ENCODE measurements at places on chromosomes 1 and 21.

- no peak for DNase-seq
Measured at GRCh38 chr1:201049248-201049831, 25.8 kb upstream of the KIF21B start.

DNA sequence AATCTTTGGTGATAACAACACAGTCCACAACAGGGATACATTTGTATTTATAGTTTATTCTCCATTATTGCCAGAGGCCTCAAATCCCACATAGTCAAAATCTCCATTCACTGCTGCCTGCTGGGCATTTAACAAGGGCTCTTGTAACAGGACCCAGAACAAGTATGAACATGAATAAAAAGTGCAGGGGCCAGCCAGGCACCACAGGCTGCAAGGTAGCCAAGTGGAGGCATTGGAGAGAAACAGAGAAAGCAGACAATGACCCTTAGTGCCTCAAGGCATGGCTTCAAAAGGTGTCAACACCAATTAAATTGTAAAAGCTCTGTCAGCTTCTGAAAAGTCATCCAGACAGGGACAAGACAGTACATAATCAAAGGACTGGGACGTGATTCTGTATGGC lies 116.8 kb downstream of the ATP6V1G3 start:
- DNase-seq = no peak

DNA sequence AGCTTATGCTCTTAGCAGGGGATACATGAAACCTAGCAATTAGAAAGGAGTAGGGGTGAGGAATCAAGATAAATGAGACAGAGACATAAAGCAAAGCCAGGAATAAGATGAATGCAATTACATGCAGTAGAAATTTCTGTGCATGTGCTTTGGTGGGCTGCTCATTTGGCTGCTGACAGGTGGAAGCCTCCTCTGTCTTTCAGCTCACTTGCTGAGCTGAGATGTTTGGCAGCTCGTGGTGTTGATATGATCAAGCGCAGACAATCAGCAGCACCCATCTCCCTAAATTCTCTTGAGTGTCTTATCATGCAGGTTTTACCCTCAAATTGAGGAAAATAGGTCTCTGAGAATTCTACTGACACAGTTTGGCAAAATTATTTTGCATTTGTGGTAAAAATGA lies 108.3 kb upstream of the CD34 start:
- no peak for DNase-seq

GRCh38 chr1:246216906-246217305 lies 290.2 kb downstream of the SMYD3 start:
- DNase-seq = no peak

- no peak for DNase-seq
Measured at GRCh38 chr1:211695135-211695816, 19.9 kb upstream of the NEK2 start.

GRCh38 chr1:44031252-44032169 lies at the start of gene SLC6A9:
SLC6A9 (minus strand) TSS chr1:44031462; CDS start chr1:44024277, 7,185 bp downstream.
- DNase-seq = peak; percentile 40

- DNase-seq = no peak
Measured at GRCh38 chr1:176950736-176951324, 213.7 kb downstream of the ASTN1 start.

GRCh38 chr1:100926240-100926639 lies 30.4 kb downstream of the SLC30A7 start:
- DNase-seq = no peak

GRCh38 chr1:168180148-168180524 lies 1.4 kb downstream of the TIPRL start:
- no peak for DNase-seq

DNA sequence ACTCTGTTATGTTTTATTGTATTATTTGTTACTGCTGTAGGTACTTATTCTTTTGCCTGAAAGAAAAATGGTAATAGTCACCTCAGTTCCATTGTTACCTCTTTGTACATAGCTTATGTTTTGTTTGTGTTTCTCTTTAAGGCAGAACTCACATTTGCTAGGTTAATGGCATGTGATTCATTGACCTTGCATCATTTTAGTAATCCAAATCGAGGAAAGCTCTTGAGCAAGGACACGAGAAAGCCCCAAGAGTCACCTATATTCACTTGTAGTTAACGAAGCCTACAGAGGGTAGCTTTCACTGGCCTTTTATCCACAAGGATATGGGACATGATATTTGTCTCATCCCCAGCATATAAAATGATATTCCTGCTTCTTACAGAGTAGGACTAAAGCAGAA lies 1765.2 kb downstream of the NCAM2 start:
- DNase-seq = no peak

DNA sequence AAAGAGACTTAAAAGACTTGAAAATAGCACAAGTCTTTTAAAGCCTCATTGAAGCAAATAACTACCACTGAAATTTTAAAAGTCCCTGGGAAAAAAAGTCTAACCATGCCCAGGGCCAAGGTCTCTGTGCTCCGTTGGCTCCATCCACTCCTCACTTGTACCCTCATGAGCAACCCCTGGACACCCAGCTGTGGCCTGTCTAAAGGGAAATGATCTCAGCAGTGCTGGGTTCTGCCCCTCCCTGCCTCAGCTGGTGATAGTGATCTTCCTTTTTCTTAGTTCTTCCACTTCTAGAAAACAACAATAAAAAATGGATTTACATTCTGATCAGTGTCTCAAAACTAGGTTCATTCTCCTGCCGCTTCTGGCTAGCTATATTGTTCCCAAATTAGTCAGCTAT lies 423.5 kb upstream of the ADAMTS5 start:
- DNase-seq = no peak

DNA sequence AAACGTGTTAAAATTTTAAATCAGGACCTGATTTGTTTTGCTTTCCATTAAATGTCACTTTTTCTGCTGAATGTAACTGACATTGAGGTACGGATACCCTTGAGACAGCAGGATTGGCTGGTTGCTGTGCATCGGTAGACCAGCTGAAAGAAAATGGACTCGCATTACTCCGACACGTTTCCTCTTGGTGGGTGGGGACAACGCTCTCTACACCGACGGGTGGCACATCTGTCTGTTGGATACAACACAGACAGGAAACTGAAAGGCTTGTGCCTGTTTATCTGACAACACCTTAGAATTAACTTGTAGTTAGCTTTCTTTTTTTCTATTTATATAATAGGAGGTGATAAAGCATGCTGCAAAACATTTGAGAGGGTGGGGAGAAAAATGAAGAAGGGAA lies 19.4 kb downstream of the PRPF38A start:
- peak; percentile 43 for DNase-seq

GRCh38 chr1:15323989-15324868 lies 77.2 kb downstream of the FHAD1 start:
- DNase-seq = no peak

DNA sequence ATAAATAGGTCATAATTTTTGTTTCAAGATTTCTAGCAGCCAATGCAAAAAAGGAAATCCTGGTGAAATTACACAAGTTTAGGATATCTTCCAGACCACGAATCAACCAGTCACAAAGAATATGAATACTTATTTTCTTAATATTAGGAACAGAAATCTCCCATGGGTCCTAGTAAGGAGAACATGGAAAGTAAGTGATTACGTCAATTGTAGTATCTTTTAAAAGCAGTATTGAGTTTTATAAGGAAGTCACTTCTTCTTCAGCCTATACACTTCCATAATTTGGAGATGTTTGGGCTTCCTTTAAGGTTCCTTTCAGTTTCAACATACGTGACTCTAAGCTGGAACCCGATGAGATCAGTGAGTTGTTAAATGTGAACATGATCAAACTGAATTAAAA lies 534.5 kb downstream of the USP25 start:
- DNase-seq = no peak

- no peak for DNase-seq
Measured at GRCh38 chr1:213596729-213597128, 391.0 kb upstream of the PROX1 start.

DNA sequence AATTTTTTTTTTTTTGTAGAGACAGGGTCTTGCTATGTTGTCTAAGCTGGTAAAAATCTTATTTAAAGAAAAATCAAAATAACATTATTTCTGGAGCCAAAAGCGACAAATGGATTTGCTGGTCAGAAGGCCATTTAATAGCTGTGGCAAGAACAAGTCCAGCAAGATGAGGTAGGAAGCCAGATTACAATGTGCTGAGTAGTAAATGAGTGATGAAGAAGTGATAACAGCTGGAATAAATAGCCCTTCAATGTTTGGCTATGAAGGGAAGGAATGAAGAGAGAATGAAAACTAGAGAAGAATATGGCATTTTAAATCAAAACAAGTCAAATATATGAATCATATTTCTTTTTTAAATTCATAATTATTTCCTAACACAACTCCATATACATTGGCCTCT lies 34.5 kb downstream of the SYDE2 start:
- DNase-seq = no peak

GRCh38 chr1:172277275-172277674 lies 143.2 kb upstream of the C1orf105 start:
- DNase-seq = no peak

GRCh38 chr1:242023805-242024204 lies 24.9 kb upstream of the MAP1LC3C start:
- DNase-seq = no peak

DNA sequence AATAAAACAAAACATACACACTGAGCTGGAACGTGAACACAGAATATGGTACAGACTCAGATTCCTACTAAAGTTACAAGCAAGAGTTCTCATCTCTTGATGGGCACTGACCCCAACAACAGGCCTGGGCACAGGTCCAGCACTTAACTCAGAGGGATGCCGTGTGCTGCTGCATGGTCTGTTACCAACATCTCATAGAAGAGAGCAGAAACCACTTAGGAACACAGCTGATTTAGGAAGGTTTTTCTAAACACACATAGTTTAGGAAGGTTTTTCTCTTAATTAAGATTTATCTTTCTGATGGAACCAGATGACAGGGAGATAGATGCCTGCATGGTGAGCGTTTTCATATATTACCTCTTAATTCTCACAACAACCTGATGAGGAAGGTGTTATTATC lies 1.5 kb downstream of the GCLM start:
- DNase-seq = no peak

- no peak for DNase-seq
Measured at GRCh38 chr21:16908077-16908476, 604.8 kb upstream of the CXADR start.

- DNase-seq = no peak
Measured at GRCh38 chr1:203590603-203591002, 36.0 kb upstream of the ATP2B4 start.

DNA sequence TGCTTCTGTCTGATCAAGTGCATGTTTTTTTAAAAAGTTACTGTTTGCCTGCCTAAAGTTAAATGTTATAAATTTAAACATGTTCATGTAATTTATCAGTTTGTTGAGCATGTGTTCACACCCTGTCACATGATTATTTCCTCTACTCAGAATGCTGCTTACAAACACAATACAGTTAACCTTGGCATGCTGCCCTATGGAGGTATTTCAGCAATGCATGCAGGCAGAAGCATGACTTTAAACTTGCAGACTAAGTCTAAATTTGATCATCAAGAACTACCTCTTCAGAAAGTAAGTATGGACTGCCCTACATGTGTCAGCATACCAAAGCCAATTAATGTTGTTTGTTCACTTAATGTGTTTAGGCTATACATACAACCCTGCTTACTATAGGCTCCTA lies 161.6 kb downstream of the LRRC40 start:
- DNase-seq = no peak

GRCh38 chr1:220730486-220730885 lies 17.6 kb upstream of the MTARC2 start:
- DNase-seq = no peak

GRCh38 chr1:233261206-233261605 lies 34.3 kb downstream of the PCNX2 start:
- no peak for DNase-seq

GRCh38 chr21:41745971-41746743 lies 20.7 kb downstream of the RIPK4 start:
- DNase-seq = no peak

DNA sequence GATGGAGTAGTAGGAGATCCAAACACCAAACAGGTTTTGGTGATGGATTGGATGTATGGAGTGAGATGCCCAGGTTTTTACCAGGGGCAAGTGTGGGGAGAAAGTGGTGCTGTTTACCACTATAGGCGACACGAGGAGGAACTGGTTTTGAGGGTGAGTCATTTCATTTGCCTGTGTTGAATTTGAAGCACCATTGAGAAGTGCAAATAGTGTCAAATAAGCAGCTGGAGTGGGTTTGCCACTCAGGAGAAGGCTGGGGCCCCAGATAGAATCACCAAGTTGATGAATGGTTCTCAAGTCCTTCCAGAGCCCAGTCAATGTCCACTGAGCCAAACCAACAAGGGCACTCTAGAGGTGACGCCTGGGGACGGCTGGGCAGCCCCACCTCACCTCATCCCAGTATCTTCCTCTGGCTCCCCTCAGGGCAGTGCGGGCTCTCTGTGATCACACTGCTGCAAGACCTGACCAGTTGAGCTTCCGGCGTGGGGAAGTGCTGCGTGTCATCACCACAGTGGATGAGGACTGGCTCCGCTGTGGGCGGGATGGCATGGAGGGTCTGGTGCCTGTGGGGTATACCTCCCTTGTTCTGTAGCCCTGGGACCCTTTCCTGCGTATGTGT lies 9.4 kb downstream of the RUSC1 start:
- no peak for DNase-seq

GRCh38 chr1:178038372-178038771 lies 55.5 kb upstream of the RASAL2 start:
- no peak for DNase-seq

All from activated T-helper 9 cell treated with anti-CD3 and anti-CD28 coated beads, Interleukin-2, amount 50 U/mL, for 16 hours (primary cell).